ENCODE measurements at places on chromosomes 1 and 21. TPM values are rescaled to one million over a fixed set of nuclear protein-coding genes. Genes with fewer than 3 reads are reported as not detected.

TMEM82 gene
- not detected for total RNA-seq

UQCRH gene
- total RNA-seq: 239 TPM

OLFML2B gene
- total RNA-seq: 0.21 TPM

USH2A gene
- not detected for total RNA-seq

C1orf94 gene
- not detected for total RNA-seq

GBP7 gene
- not detected for total RNA-seq

ASTN1 gene
- total RNA-seq: under 0.01 TPM

S100A12 gene
- 1.5 TPM for total RNA-seq

FCRLA gene
- 0.28 TPM for total RNA-seq

AMY2A gene
- total RNA-seq: not detected

DARS2 gene
- total RNA-seq: 24.0 TPM

FCRL2 gene
- not detected for total RNA-seq

ADAMTS4 gene
- total RNA-seq: under 0.01 TPM

CA6 gene
- not detected for total RNA-seq

PRAMEF11 gene
- not detected for total RNA-seq

CTBS gene
- 10.3 TPM for total RNA-seq

MCOLN2 gene
- total RNA-seq: 1.1 TPM

CBS gene
- total RNA-seq: 52.3 TPM

SPATA46 gene
- total RNA-seq: not detected

EFCAB14 gene
- 87.8 TPM for total RNA-seq

SLX9 gene
- 25.9 TPM for total RNA-seq

CSF3R gene
- total RNA-seq: not detected

CLDN8 gene
- 0.14 TPM for total RNA-seq

GNG4 gene
- not detected for total RNA-seq

PRRX1 gene
- total RNA-seq: not detected

CNKSR1 gene
- total RNA-seq: 12.3 TPM

TNFRSF4 gene
- total RNA-seq: not detected

RPTN gene
- 1.7 TPM for total RNA-seq

RAP1GAP gene
- 2.6 TPM for total RNA-seq

KCNJ9 gene
- under 0.01 TPM for total RNA-seq

PCBP3 gene
- total RNA-seq: not detected

SLC44A3 gene
- 2.7 TPM for total RNA-seq

OR2T35 gene
- total RNA-seq: not detected

MAP1LC3C gene
- total RNA-seq: not detected

AKNAD1 gene
- total RNA-seq: 0.68 TPM

SUSD4 gene
- 1.1 TPM for total RNA-seq

SMIM1 gene
- total RNA-seq: 0.68 TPM

WNT9A gene
- total RNA-seq: 1.0 TPM

TBX15 gene
- total RNA-seq: under 0.01 TPM

SMPDL3B gene
- total RNA-seq: 4.3 TPM

SLAMF6 gene
- not detected for total RNA-seq

PDPN gene
- total RNA-seq: 3.1 TPM

All from nasal cavity respiratory epithelium epithelial cell of viscerocranial mucosa (primary cell).